Stimulated activated CD4-positive, alpha-beta T cell treated with anti-CD3 and anti-CD28 coated beads, Interleukin-1b, Interleukin-23, amount 100 ng/mL, for 1 hour (primary cell): ENCODE measurements at places on chromosomes 2 and 18.

GRCh38 chr2:55163941-55164390 lies 68.1 kb downstream of the CLHC1 start:
- DNase-seq = no peak

- DNase-seq = no peak
Observed at GRCh38 chr2:97970293-97971060, 25.3 kb downstream of the TMEM131 start.

DNA sequence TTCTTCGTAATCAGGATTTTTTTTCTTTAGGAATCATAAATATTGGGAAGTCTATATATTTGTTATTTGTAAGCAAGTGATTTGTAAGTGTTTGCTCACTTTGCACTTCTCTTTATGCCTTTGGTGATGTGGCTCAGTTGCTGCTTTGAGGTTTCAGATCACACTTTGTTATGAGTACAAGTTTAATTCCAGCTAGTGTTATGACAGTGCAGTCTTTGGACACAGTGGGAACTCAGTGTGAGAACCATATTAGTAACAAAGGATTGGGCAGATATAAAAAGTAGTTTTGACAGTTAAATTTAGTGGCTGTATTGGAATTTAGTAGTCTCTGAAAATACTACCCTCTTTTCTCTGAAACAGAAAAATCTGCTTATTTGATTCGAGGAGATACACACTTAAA lies 67.7 kb downstream of the ABI2 start:
- DNase-seq = no peak

DNA sequence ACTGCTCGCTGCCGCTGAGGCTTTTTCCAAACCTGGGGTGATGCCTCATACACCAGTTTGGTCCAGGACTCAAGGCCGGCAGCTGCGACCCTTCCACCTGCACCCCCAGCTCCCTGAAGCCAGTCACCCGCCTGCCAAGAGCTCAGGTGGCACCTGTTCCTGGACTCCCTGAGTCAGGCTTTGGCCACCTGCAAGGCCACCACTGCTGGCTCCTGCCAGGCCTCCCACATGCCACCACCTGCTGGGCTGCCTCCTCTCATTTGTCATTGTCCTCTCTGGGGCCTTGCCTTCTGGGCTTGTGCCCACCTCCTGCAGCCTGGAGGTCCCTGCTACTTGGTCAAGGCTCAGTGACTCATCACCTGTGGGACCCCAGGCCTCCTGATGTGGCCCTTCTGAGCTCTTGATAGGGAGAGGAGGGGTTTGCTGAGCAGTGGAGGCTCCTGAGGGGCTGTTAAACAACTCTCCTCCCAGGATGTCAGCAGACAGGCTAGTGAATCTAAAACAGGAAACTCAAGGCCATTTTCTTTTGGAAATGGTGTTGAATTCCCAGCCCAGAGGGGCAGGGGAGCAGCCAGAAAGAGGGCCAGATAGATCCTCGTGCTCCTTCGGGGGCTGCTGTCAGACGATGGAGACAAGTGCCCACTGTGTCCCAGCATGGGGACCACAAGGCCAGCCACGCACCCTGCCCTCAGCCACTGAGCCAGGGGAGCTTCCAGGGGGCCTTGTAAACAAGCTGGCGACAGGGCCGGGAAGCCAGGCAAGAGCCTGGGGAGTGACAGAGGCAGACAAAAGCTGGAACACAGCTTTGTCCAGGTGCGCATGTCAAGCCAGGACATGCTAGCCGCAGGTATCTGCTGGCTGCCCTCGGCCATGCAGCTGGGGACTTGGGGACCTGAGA lies 416.8 kb downstream of the LRATD1 start:
- DNase-seq = no peak

GRCh38 chr2:74959106-74959751 lies 786 bp downstream of the POLE4 start:
- no peak for DNase-seq
